ENCODE measurements at places on chromosomes 5 and 9. TPM values are rescaled to one million over a fixed set of nuclear protein-coding genes. Genes with fewer than 3 reads are reported as not detected.

FOXE1 gene
- total RNA-seq: 4.5 TPM

DIPK1B gene
- total RNA-seq: 10.1 TPM

SDHA gene
- 111 TPM for total RNA-seq

CREBRF gene
- total RNA-seq: 2.3 TPM

ABLIM3 gene
- 19.5 TPM for total RNA-seq

GPR150 gene
- total RNA-seq: 0.18 TPM

S1PR3 gene
- total RNA-seq: 41.2 TPM

RAB3C gene
- not detected for total RNA-seq

CAVIN4 gene
- total RNA-seq: 0.42 TPM

AGTPBP1 gene
- 8.0 TPM for total RNA-seq

CLIC3 gene
- total RNA-seq: 4.5 TPM

ADAM19 gene
- 11.4 TPM for total RNA-seq

RASEF gene
- 9.2 TPM for total RNA-seq

LURAP1L gene
- total RNA-seq: 18.6 TPM

CDKN2B-AS1 gene
- total RNA-seq: not detected

PROP1 gene
- total RNA-seq: not detected

AUH gene
- total RNA-seq: 10.7 TPM

FOXD4L4 gene
- total RNA-seq: not detected

NFIB gene
- 9.9 TPM for total RNA-seq

ZDHHC11 gene
- total RNA-seq: 14.5 TPM

PDCD1LG2 gene
- 0.46 TPM for total RNA-seq

SLC25A2 gene
- total RNA-seq: not detected

ZNF618 gene
- 7.8 TPM for total RNA-seq

F2RL1 gene
- 260 TPM for total RNA-seq

IL17B gene
- total RNA-seq: not detected

BHMT2 gene
- total RNA-seq: not detected

SLC6A19 gene
- 0.01 TPM for total RNA-seq

EPB41L4B gene
- 10.4 TPM for total RNA-seq

LCN15 gene
- total RNA-seq: not detected

SAXO1 gene
- not detected for total RNA-seq

PTPDC1 gene
- 4.1 TPM for total RNA-seq

PCDHAC1 gene
- 1.5 TPM for total RNA-seq

All from A549 treated with CORT108297 at 1 μM for 4 hours (cell line).